ENCODE measurements at places on chromosomes 3 and 15.
A peak's percentile ranks its signal among the peaks of the same experiment; 100 is the strongest.

GRCh38 chr3:72245183-72245811 lies 460.3 kb upstream of the PROK2 start:
- no peak for DNase-seq

GRCh38 chr15:81304226-81304625 lies 19.7 kb downstream of the STARD5 start:
- peak; percentile 54 for DNase-seq

- DNase-seq: no peak
Observed at GRCh38 chr3:165653130-165653778, 184.0 kb downstream of the BCHE start.

DNA sequence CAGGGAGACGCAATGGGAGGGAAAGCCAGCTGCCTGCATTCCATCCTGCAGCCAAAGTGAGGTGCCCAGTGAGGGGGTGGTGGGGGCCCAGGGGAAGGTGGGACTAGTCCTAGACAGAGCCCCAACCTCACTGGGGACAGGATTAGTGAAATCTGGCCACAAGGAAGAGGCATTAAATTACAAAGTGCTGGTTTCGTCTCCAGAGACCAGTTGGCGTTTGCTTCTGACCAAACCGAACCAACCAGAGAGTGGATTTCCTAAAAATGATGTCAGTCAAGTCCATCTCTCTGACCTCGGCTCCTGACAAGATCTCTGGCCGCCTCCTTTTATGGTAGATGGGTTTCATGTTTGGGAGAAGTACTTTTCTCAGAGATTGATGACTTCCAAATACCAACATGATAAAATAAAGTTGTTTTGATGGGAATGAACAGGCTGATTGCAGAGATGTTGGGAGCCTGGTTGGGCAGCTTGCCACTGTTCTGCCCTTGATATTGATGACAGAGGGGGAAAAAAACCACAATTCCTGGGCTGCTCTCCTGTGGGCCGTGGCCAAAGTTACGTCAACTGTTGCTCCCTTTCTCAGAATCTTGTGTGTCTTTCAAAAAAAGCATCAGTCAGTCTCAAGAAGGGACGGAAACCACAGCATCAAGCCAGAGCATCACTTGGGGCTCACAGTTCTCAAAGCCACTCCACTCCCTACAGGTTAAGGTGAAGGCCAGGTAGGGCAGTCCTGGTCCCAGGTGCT lies 24.6 kb downstream of the ITGA11 start:
- DNase-seq: no peak

DNA sequence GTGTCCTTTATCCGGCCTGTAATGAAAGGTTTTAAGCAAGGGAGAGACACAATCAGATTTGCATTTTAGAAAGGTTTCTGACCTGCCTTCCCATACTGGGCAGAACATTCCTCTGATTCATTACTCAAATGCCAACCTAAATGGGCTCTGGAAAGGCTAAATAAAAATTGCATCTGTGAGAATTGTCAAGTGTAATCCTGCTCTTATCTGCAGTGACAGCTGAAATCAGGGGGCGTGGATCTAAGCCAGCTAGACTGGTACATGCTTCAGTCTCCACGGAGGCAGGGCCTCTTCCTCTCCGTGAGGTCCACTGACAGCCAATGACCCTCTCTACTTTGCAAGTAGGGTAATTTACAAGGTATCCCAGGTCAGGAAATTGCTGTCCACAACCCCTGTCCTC lies 32.5 kb upstream of the MINAR1 start:
- DNase-seq: no peak

GRCh38 chr15:80783260-80783659 lies 4.1 kb downstream of the CEMIP start:
- no peak for DNase-seq

- no peak for DNase-seq
Observed at GRCh38 chr3:161946443-161946960, 449.9 kb downstream of the OTOL1 start.

DNA sequence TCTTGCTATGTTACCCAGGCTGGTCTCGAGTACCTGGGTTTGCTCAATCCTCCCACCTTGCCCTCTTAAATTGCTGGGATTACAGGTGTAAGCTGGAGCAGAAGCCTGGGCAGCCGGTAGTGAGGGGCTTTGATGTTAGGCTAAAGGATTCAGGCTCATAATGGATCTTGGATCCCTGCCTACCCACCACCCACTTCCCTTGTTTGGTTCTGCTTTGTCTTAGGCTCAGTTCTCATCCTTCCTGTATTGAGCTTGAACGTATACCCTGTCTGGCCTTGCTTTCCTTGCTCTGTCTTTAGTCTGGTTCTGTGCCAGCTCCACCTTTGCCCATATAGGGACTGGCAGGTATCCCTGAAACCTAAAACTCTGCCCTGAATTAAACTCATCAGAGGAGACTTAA lies 1.7 kb downstream of the PPCDC start:
- DNase-seq: no peak

GRCh38 chr3:112074616-112075497 lies 11.3 kb upstream of the C3orf52 start:
- no peak for DNase-seq

DNA sequence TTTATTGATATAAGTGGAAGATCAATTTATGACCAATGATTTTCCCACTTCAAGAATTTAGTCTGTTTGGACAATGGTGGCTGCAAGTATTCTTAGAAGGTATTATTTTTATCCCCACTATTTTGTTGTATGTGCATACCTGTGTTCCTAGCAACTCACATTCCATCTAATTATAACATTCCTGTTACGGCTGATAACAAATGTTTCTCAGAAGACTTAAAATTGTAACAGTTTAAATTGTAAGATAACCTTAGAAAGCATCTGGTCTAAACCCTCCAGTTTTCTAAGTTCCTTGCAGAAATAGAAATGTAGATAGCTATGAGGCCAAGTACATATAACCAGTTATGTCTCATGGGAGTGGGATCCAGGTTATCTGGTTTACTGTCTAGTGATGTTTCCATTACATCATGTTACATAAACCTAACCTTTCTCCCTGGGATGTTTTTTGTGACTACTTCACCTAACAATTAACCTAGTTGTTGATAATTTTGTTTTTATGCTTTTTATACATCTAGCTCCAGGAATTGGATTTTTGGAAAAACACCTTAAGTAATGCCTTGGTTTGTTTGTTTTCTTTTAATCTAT lies 11.1 kb upstream of the MFN1 start:
- DNase-seq: no peak

- no peak for DNase-seq
Observed at GRCh38 chr3:61669203-61669602, 107.8 kb downstream of the PTPRG start.

- no peak for DNase-seq
Observed at GRCh38 chr15:70722266-70723121, 40.9 kb downstream of the UACA start.

DNA sequence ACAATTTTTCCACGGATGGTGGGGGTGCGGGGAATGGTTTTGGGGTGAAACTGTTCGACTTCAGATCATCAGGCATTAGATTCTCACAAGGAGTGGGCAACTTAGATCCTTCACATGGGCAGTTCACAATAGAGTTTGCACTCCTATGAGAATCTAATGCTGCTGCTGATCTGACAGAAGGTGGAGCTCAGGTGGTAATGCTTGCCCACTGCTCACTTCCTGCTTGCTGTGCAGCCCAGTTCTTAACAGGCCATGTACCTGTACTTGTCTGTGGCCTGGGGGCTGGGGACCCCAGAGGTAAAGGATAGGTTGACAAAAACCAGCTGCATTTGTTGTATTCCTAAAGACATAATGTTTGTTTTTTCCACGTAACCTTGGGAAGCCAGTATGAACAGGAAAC lies 16.0 kb downstream of the DZIP3 start:
- no peak for DNase-seq

DNA sequence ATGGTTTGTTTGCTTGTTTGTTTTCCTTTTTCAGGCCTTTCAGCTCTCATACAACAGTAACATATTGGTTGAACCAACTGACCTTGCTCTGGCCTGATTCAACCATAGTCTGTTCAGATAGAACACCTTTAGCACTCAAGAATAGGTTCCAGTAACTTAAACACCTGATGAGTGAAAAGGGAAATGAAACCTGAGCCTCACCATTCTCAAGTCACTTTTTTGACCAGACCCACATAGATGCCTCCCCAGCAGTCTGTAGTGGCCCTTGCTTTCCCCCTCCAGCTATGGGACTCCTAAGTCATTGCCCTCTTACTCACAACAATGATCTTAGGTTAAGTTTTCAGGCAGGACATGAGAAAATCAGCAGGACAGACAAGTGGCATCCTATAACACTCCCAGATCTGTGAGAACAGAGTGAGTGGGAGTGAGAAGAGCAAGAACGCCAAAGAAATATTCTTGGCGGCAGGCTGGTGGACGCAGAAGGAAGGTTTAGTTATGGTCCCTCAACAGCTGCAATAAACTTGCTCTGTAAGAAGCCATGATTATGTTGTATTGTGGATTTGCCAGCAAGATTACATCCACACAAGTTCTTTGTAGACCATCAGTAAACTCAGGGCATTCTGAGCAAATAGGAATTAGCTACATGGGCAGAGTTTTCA lies 367.5 kb downstream of the MECOM start:
- no peak for DNase-seq

DNA sequence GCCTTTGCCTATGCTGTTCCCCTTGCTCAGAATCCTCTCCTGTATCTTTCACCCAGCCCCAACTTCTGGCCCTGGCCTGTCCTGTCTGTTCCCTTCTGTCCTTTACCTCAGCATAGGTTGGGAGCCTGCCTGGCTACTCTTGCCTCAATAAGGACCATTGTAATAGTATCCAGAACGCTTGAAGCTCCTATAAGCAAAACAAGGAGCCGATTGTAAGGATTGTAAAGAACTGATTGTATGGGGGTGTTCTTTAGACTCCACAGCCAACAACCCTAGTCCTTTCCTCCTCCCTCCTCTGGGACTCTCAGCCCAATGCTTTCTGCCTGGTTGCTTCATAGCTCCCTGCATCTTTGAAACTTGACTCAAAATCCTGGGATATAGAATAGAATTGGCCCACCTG lies 18.7 kb upstream of the RAD54L2 start:
- no peak for DNase-seq

GRCh38 chr15:88401996-88402656 lies 65.1 kb downstream of the MRPL46 start:
- peak; percentile 52 for DNase-seq

GRCh38 chr15:77786956-77787355 lies 154.2 kb upstream of the LINGO1 start:
- DNase-seq: no peak

DNA sequence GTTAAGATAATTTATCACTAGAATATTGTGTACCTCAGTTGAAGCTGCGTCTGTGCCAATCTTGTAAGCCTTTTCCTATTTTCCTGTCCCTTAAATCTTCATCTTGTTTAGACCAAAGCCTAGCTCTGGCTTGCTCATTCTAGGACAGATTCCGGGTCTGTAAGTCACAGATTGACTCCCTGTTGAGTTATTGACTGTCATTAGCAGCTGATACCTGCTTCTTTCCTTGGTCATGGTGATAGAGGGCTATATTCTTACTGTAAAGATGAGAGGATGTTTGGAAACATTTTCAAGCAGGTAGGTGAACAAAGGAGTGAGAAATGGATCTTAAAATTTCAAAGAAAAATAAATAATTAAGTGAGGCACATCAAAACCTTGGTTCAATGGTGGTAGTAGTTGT lies 200.2 kb downstream of the KCNH8 start:
- no peak for DNase-seq

DNA sequence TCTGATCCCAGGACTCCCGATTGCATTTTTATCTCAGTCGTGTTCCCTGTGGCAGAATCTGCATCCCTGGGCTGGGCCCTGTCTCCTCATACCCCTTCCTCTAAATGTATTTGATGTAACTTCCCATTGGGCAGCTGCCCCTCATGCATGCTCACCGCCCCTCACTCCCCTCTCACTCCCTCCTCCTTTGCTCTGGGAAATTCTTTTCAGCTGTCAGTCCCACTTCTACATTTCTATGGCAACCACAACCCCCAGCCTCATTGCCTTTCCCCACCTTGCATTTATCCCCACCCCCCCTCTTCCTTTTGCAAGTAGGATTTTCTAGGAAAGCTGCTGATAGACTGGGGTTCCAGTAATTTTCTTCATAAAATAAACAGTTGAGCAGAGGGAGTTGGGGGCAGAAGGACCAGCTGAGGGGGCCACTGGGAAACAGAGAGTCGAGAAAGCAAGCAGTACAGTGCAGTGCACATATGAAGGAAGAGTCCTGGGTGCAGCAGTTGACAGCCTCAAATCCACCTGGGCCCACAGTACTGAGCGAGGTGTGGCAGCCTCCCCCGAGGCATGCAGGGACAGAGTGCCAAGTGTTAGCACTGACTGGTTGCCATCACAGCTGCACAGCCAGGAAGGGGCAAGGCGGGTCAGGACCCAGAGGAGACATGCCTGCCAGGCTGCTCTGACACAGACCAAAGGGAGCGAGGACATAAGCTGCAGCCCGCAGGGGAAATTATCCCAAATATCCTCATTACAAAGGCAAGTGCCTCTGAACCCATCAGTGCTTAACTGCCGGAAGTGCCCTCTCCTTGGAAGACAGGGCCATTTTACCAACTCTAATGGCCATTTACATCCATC lies 476.3 kb downstream of the EPHB1 start:
- no peak for DNase-seq

DNA sequence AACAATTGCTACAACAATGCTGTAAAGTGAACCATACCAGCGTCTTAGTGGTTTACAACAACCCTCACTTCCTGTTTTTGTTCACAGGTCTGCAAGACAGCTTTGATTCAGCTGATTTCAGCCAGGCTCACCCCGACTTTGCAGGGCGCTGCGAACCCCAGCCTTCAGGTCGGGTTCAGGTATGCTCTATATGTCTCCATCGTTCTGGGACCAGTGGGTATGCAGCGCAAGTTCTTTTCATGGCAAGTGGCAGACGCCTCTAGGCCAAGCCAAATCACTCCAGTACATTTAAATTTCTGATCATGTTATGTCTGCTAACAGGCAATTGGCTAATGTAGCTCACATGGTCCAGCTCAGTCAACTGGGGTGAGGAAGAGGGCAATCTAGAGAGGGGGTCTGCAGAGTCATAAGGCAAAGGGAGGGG lies 52.4 kb upstream of the RGMA start:
- DNase-seq: no peak

GRCh38 chr3:52328536-52329080 lies 12.5 kb downstream of the DNAH1 start:
- no peak for DNase-seq

DNA sequence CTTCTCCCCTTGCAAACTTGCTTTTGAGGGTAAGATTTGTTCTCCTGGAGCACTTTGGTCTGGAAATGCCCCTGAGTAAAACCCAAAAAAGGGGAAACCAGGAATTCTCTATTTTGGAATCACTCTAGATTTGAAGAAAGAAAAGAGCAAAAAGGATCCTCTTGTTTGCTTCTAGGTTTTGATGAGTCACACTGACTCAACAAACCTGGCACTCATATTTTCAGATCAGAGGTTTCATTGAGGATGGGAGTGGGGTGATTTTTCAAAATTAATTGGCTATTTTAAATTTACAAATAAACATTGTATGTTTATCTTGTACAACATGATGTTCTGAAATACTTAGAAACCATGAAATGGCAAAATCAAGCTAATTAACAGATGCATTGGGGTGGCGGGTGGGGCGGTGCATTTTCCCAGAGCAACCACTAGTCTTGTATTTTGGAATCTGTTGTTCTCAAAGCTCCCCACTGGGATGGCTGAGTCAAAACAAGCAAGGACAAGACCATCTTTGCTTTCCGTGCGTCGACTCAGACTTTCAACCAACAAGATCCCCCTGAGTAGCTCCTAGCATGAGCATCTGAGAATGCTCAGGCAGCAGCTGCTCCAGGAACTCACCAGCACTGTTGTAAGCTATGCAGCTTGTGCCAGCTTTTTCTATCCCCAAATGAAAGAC lies 451.4 kb downstream of the WDR72 start:
- no peak for DNase-seq
